ENCODE measurements at places on chromosomes 13 and 19.

DNA sequence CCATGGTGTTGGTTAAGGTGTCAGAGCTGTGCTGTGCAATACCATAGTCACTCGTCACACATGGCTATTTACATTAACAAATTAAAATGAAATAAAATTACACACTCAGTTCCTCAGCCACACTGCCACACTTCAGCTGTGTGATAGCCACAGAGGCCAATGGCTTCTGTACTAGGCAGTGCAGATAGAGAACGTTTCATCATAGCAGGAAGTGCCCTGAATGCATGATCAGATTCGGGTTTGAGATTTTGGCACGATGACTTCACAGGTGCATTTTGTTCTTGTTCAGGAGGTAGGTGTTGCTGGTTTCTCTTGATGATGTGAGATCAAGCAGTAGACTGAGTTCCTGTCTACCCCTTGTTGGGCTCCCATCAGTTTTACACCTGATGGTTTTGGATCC lies 6.5 kb downstream of the ARMC6 start:
- no peak for DNase-seq

GRCh38 chr13:38854226-38854625 lies 136.4 kb downstream of the STOML3 start:
- no peak for DNase-seq

- DNase-seq = no peak
Measured at GRCh38 chr13:24891476-24892108, 127.6 kb downstream of the RNF17 start.

- DNase-seq = no peak
Measured at GRCh38 chr19:51796195-51796679, 1.3 kb downstream of the FPR3 start.

DNA sequence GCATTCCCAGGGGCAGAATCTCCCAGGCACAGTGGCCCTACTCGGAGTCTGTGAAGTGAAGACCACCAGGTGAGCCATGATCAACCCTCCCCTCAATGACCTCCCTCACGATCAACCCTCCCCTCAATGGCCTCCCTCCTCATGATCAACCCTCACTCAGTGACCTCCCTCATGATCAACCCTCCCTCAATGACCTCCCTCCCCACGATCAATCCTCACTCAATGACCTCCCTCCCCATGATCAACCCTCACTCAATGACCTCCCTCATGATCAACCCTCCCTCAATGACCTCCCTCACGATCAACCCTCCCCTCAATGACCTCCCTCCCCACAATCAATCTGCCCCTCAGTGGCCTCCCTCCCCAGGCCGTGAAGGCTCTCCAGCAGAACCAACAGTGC lies 32.1 kb downstream of the SBNO2 start:
- no peak for DNase-seq

DNA sequence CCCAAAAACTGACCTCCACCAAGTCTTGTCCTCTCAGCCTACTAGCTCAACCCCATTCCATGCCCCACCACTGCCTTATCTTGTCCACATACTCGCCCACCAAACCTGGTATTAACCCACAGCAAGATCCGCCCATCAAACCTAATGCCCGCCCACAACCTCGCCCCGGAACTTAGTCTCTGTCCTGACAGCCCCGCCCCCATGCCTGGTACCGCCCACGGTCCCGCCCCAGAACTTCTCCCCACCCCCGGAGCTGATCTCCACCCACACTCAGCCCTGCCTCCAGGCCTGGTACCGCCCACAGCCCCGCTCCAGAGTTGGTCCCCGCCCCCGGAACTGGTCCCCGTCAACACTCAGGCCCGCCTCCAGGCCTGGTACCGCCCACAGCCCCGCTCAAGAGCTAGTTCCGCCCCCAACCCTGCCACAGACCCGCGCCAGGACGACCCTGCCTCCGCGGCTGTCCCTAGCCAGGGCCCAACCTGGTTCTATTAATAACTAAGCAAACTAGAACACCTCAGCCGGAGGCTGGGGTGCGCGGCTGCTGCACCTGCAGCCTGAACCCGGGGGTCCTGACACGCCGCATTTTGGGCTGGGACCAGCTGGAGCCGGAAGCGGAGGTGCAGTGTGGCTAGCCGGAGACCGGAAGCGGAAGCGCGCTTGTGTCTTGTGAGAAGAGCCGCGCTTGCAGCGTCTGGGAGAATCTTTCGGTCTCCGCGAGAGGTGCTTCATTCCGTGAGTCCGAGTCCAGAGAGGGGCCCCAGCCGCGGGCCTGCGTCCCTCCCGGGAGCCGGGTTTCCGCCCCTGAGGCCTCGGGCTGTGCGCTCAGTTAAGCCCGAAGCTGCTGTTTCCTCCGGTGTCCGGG lies at the start of gene ZNF557:
ZNF557 (plus strand) TSS at position 662 of the 862 bp plus-strand sequence. CDS start 5,372 bp downstream, outside the sequence.
- DNase-seq = peak; percentile 99

DNA sequence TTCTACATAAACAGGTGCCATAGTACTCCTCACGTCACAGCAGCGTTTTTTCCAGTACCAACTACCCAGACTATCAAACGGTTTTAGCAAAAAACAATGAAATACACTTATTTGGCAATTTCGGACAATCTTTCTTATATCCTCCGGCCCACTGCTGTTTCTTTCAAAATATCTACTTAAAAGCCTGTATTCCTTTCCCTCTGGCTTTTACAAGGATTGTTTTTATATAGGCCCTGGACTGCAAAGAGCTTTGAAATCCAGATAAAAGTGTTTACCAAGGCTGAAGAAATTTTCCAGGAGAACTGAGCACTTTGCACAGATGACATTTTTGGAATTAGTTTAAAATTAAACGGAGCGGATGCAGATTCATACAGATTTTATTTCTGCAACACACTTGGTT lies 255.9 kb upstream of the STARD13 start:
- DNase-seq = no peak

GRCh38 chr19:8973501-8974091 lies 36.6 kb downstream of the MUC16 start:
- DNase-seq = no peak

- DNase-seq = no peak
Measured at GRCh38 chr19:29476528-29476927, 49.3 kb upstream of the VSTM2B start.

GRCh38 chr19:14248578-14249011 lies 42.6 kb upstream of the ADGRL1 start:
- DNase-seq = peak; percentile 16

GRCh38 chr13:69706807-69707206 lies 400.8 kb upstream of the ATXN8OS start:
- DNase-seq = no peak

- no peak for DNase-seq
Measured at GRCh38 chr13:26300140-26300539, 46.2 kb downstream of the CDK8 start.

GRCh38 chr13:106471957-106472543 lies 63.4 kb downstream of the EFNB2 start:
- DNase-seq = no peak

DNA sequence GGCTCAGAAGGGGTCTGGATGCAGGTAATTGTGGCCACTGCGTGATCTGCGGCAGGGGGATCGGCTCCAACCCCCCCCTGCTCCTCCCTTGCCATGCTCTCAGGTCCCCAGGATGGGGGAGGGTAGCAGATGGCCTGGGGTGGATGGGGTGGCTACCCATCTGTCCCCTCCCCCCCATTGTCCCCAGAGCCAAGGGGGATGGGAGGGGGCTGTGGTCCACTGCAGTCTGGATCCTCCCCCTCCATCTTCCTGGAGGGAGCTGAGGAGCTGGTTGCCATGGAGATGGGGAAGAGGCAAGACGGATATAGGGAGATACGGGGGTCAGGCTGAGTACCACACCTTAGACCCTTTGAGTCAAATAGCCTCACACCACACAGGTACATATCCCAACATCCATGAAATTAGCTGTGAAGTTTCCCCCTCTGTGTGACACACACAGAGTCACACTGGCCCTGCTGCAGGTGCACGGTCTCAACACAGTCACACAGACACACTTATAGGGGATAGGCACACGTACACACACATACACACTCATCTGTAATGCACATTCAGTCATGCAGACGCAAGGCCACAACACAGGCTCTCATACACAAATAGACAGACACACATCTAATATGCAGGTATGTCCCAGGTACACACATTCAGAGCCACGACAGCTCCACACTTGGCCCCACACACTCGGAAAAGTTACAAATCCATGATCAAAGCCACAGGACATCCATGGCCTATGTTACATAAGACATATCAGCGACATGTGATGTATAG lies 1.8 kb upstream of the NOVA2 start:
- DNase-seq = no peak

DNA sequence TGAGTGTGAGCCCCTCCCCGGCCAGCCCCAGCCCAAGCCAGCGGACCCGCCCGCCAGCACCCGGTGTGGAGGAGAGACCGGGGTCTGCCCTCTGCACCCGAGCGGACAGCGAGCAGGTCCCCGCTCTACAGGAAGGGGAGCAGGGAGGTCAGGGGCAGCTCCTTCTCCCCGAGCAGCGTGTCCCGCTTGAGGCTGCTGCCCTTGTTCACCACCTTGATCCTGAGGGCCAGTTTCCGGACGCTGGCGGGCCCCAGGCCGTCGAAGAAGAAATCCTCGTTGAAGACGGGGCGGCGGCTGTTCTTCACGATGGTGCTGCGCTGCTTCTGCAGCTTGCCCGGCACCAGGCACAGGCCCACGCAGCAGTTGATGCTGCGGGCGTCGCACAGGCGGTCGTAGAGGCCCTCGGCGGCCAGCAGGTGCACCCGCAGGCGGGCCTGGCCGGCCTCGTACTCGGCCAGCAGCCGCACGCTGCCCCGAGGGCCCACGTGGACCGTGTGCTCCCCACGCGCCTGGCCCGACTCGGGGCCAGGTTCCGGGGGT lies 1.9 kb downstream of the C2CD4C start:
- no peak for DNase-seq

DNA sequence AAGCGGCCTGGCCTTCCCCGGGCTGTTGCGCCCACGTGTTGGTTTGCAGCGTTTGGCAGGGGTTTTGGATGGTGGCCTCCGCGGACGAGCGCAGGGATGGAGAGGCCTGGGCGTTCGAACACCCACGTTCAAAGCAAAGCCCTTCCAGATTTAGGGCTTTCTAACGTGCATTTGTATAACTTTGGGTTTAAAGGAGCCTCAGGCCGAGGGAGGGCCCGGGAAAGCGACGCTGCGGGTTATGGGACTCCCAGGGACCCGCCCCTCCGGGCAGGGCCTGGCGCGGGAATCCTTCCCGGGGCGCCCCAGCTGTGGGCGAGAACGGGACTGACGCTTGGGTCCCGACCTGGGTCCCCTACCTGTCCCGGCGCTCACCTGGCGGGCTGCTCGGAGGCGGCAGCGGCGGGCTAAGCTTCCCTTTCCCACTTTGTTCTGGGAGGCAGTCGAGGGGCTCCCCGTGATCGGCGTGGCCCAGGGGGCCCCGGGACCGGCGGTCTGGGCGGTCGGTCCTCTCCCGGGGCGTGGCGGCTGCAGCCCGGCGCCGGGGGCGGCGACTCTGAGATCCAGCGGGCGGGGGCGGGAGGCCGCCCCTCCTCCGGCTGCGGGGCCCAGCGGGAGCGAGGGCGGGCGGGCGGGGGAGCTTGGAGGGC lies at the start of gene FBXO17:
FBXO17 (minus strand) TSS at position 529 of the 647 bp plus-strand sequence. CDS start 25,423 bp downstream, outside the sequence.
- no peak for DNase-seq

DNA sequence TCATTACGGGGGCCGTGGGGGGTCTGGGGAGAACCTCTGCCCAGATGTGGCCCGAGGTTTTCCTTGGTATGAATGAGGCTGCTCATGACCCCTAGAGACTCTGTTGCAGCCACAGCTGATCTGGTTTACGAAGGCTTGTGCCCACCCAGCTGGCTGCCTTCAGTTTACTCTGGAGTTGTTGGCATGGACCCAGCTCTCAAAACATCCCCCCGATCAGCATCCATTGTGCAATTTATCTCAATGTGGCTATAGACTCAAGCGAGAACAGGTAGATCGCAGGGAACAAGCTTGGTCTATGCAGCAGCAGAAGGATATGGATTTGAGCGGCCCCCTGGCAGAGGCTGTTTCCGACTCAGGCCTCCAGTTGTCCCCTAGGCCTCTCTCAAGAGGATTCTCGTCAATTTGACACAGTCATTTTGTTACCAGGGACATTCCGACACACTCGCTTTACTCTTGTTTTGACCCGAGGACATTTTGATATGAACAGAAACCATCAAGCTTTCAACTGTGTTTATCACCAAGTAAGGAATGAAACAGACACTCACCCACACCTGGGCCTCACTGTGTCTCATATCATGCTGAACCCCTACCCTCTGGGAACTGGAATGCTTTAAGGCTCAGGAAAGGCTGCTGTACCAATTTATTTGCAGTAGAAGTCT lies 161.5 kb downstream of the KATNAL1 start:
- no peak for DNase-seq

DNA sequence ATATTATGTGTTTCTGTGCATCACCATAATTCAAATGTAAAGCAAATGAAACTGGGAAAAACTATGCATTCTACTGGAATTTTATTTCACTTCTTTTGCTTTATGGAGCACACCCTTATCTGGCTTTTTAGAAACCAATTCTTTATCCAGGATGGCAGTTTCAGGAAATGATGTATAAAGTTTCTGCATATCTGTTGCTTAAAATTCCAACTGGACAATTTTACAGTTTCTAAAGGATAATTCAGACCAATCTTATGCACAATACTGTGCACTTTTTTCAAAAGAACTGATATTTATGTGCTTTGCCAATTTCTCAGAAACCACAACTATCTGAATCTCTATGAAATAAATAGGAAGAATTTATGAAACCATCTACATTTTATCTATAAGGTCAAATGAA lies 246.5 kb upstream of the MIR17HG start:
- DNase-seq = no peak

DNA sequence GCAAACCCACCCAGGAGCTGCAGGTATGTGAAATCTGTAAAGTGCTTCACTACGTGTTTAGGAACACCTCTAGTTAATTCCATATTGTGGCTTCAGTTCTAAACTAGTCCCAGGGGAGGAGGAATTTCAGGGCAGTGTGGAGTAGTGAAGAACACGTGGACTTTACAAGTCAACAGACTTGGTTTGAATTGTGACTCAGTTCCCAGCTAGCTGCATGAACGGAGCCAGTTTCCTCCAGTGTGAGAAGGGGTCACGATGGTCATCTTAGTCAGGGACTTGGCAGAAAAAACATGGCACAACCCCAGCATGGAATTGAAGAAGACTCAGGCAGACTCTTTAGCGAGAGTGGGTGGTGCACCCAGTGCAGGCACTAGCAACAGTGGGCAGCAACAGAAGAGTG lies 175.7 kb upstream of the UBL3 start:
- DNase-seq = no peak

DNA sequence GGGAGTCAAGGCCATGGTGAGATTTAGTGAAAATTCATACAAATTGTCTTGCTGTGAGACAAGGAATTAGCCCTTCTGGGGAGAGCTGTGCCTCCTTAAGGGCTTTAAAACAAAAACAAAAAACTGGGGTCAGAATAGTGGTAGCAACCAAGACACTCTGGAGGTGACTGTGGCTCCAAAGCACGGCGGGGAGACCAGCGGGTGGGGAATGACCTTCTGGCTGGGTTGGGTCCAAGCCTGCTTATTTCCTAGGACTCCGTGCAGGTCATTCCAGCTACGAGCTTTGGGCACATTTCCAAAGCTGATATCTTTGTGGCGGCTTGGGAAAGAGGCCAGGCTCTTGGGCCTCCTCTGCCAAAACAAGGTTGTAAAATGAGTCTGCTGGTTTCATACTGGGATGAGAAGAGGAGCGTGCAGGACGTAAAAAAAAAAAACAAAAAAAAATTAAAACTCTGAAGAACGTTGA lies 348.3 kb downstream of the UQCRFS1 start:
- no peak for DNase-seq
